Germinal center (tissue), 1 donor: ENCODE measurements at places on chromosomes 5 and 9.

DNA sequence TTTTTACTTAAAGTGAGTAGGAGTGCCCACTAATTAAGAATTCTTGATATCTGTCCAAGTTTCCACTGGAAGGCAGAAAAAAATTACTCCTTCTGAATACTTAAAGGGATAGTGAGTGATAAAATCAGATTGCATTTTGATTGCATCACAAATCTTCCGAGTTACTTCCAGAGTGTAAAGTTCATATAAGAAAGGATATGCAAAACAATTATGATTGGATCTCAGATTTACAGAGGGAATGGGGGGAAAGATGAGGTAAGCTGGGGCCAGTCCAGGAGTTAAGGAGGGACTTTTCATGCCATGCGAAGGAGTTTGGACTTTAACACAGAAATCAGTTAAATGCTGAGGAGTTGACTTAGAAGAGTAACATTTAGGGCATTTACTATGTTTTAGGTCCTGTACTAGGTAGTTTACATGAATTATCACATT is 9.3 kb upstream of the RNF145 start:
- no peak for DNase-seq

GRCh38 chr9:134830926-134831720 is 49.5 kb upstream of the FCN2 start:
- DNase-seq: no peak

DNA sequence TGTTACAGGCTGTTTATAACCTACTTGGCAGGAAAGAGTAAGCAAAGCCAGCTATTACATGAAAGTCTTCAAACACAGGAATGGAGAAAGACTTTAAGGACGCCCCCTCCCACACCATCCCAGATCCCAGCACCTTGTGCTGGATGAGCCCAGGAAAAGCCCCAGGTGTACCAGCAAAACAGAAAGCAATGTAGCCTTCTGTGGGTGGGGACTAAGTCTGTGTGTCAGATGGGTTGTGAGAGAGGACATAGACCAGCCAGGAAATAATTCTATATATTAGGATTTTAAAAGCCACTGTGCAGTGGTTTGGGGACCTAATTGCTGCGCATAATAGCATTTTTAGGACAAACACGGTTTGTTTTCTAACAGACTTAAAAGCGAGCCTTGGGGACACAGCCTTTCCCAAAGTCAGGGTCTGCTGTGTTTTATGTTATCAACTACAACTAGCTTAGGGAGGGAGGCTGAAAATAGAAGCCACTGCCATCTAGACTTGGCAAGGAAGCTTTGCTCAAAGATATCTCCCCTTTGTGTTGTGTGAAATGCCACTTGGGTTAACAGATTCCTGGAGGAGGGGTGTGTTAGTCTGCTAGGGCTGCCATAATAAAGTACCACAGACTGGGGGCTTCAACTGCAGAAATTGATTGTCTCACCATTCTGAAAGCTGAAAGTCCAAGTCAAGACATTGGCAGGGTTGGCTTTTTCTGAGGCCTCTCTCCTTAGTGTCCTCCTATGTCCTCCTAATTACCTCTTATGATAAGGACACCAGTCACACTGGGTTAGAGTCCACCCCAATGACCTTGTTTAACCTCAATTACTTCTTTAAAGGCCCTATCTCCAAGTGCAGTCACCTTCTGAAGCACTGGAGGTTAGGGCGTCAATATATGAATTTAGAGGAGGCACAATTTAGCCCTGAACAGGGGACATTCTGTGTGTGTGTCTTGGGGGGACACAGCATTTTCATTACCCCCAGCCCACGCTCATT is 17.2 kb upstream of the UBE2QL1 start:
- DNase-seq: no peak

- no peak for DNase-seq
Observed at GRCh38 chr5:124718380-124718789, 28.1 kb downstream of the ZNF608 start.

GRCh38 chr9:99690573-99690972 is 131.1 kb upstream of the NR4A3 start:
- no peak for DNase-seq

DNA sequence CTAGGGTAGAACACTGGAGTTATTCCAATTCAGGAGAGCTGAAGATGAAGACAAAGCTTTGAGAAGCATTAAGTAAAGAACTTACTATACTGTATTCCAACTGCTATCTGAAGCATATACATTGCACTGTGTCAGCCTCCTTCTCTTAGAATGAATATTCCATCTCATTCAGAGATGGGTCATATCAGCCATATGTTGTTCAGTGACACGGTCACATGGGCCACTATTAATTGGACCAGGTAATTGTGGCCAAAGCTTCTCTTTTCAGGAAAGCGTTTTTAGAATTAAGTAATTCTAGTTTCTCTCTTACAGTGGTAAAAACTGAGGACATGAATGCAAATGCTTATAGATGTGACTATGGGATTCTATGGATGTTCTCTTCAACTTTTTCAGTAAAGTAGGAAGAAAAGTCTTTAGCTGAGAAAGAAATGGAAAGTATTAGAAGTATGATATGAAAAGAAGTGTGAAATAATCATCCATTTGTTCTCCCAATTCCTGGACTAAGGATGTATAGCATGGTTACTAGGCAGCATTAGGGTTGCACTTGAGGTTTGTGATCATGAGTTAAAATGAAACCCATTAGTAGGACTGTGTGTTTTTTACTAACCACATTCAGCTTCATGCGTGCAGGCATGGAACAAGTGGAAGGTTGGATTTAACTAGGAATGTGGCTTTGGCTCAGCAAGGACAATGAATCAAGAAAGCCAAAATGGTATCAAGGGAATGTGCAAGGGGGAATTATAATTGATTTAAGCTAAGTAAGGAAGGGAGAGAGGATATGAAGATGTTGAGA is 40.9 kb downstream of the CETN3 start:
- no peak for DNase-seq

DNA sequence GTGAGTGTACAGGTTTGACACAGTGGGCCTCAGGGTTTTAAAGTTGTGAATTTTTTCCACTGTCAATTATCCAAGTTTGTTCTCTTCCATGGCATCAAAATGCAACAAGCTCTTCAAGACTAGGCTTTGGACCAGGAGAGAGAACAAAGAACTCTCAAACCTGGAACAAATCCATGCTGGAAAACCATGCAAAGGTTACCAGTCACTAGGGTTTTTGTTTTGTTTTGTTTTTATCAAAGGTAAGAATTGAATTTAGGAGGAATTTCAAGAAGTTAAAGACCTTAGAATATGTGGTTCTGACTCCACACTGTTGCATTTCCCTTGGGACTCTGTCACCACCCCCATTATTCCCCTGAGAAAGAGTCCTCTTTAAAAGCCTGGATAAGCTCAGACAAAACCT is 191.1 kb upstream of the PIK3R1 start:
- no peak for DNase-seq

- DNase-seq: no peak
Observed at GRCh38 chr5:175516933-175517823, 38.8 kb downstream of the SFXN1 start.

GRCh38 chr5:149022200-149022599 is 40.7 kb downstream of the SH3TC2 start:
- no peak for DNase-seq
